ENCODE measurements at places on chromosomes 6 and 20. TPM values are rescaled to one million over a fixed set of nuclear protein-coding genes. Genes with fewer than 3 reads are reported as not detected.

PRDM13 gene
- total RNA-seq, result not detected

BTN1A1 gene
- not detected for total RNA-seq

PRSS35 gene
- total RNA-seq, result 2.5 TPM

CASP8AP2 gene
- total RNA-seq, result 46.3 TPM

CCR6 gene
- total RNA-seq, result not detected

Data from parietal lobe (tissue), 2 donors.